ENCODE measurements at places on chromosomes 4 and X.

DNA sequence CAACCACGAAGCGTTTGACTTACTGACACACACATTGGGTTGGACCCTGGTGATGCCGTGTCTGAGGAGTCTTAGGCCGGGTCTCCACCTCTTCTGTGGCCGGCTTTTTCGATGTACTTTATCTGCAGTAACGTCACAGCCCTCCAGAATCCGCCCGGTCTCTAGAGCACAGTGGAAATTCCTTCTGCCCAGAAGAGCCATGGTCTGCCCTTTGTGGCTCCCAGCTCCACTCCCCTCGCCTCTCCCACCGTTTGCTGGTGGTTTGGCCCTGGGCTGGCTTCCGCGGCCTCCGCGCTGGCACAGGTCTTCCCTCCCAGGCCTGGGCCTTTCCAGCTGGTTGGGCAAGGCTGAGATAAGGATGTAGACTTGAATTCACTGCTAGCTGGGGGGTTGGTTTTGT lies 4.3 kb downstream of the MAEA start:
- no peak for DNase-seq

GRCh38 chrX:74451450-74452198 lies 30.3 kb downstream of the SLC16A2 start:
- DNase-seq, result no peak

GRCh38 chr4:99200138-99200537 lies 18.9 kb downstream of the ADH6 start:
- DNase-seq, result no peak

DNA sequence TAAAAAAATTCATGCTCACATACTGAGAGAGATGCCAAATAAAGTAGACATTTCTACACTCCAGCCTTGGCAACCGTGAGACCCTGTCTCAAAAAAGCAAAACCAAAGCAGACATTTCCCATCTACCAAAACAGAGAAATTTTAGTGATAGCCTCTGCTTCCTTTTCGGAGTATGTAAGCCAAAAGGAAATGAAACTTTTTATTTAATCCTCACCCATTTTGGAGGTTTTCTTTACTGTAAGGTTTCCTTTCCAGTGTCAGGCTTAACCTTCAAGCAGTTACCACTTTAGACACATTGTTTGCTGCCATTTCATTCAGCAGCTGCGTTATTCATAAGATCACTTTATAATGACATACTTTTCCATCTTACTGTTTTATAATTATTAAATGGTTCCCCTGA lies 15.9 kb downstream of the ADD1 start:
- no peak for DNase-seq

GRCh38 chr4:94285666-94286065 lies 57.0 kb downstream of the HPGDS start:
- DNase-seq, result no peak

- no peak for DNase-seq
Measured at GRCh38 chrX:18888281-18888680, 95.6 kb downstream of the PHKA2 start.

- no peak for DNase-seq
Measured at GRCh38 chr4:140308366-140309123, 64.9 kb upstream of the SCOC start.

- DNase-seq, result no peak
Measured at GRCh38 chr4:137608085-137608484, 75.8 kb upstream of the PCDH18 start.

DNA sequence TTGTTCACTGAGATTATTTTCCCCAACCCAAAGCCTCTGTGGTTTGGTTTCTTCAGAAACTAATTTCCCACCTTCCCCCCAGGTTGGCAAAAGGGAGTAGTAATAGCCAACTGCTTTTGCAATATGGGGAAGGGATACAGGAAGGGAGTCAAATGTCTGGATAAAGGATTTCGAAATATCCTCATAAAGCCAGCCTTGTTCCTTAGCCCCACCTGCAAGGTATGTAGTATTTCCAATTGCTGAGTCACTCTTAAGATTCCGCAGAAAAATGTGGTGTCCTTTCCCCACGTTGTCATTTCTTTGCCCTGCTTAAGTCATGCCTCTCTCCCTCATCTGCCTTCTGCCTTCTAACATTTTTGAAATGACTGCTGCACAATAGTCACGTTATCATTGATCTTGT lies 138.8 kb upstream of the DCAF8L1 start:
- no peak for DNase-seq

DNA sequence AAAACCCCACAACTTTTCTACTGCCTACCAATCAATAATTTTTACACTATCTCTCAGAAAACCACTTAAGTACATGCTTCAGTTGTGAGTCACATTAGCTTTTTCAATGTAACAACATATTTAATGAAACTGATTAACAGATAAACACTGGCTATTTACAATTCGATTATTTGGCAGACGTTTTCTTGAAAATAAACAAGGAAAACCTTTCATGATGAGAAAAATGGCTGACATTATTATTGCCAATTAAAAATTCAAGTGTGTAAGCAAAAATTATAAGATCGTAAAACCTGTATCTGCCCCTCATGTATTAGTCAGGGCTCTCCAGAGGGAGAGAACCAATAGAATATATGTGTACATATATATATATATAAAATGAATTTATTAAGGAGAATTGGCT lies 1555.5 kb upstream of the IGFBP7 start:
- DNase-seq, result no peak

- DNase-seq, result no peak
Measured at GRCh38 chr4:67125636-67126514, 419.4 kb downstream of the CENPC start.

GRCh38 chr4:175714686-175715085 lies 97.4 kb downstream of the GPM6A start:
- no peak for DNase-seq

GRCh38 chr4:76028350-76028765 lies 5.1 kb upstream of the CXCL10 start:
- no peak for DNase-seq

- no peak for DNase-seq
Measured at GRCh38 chrX:153777261-153778090, 3.4 kb upstream of the SRPK3 start.

All from NCI-H1048 (cell line).